ENCODE measurements at places on chromosomes 1 and 21.

GRCh38 chr1:208131621-208132286, 112.4 kb downstream of the PLXNA2 start:
- DNase-seq: no peak

GRCh38 chr1:223708001-223708359, 4.4 kb upstream of the CAPN2 start:
- DNase-seq: no peak

GRCh38 chr1:31478167-31478566, 65.2 kb downstream of the SERINC2 start:
- DNase-seq: no peak

DNA sequence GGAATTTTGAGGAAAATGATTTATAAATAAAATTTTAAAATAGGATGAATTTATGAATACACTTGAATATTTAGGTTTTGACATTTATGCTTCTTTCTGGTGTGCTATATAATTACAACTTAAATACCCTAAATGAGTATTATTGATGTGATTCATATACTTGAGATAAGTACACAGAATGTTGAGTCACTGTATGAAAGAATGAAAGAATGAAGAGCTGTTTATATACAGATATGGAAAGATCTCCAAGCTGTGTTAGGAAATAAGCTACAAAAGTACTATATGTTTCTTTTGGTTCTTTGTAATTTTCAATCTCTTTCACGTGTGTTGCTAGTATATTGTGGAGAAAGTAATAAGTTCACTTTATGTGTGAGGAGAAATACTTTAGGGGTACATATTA, 147.2 kb downstream of the RASAL2 start:
- DNase-seq: no peak

- no peak for DNase-seq
These were observed 59.5 kb upstream of the RGS2 start for GRCh38 chr1:192749349-192749748.

DNA sequence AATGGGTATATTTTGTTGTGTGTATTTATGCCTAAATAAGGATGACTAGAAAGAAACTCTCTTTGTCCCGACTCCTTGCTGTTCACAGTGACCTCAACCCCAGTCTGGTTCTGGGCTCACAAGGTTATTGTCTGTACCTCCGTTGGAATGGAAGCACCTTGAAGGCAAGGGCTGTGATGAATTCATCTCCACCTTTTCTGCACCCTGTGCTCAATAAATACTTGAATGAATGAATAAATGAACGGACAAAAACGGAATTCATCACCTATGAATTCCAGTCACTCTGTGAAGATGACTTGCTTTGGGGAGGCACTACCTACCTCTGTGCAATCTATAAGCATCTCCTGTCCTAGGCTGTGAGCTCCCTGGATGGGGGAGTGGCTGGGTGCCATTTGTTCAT, 39.3 kb downstream of the HSPG2 start:
- no peak for DNase-seq
